ENCODE measurements at places on chromosomes 4 and X.
A peak's percentile ranks its signal among the peaks of the same experiment; 100 is the strongest.

- DNase-seq: no peak
These were observed 60.4 kb upstream of the IRF2 start for GRCh38 chr4:184534511-184535391.

DNA sequence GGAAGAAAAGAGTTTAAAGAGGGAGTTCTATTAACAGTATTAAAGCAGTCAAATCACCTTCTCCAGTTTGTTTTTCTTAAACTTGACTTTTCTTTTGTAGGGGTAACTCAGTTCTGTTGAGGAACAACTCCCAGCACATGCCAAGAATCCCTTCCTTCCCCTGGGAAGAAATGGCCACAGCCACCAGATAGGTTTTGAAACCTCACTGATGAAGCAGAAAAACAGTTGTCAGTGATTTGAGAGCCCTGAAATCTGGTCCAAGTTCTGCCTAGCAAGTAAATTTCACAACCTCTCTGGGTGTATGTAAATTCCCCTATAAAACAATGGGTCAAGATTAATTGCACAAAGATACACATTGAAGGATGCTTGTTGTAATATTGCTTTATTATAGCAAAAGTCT is 167.1 kb downstream of the DHX15 start:
- DNase-seq: no peak

DNA sequence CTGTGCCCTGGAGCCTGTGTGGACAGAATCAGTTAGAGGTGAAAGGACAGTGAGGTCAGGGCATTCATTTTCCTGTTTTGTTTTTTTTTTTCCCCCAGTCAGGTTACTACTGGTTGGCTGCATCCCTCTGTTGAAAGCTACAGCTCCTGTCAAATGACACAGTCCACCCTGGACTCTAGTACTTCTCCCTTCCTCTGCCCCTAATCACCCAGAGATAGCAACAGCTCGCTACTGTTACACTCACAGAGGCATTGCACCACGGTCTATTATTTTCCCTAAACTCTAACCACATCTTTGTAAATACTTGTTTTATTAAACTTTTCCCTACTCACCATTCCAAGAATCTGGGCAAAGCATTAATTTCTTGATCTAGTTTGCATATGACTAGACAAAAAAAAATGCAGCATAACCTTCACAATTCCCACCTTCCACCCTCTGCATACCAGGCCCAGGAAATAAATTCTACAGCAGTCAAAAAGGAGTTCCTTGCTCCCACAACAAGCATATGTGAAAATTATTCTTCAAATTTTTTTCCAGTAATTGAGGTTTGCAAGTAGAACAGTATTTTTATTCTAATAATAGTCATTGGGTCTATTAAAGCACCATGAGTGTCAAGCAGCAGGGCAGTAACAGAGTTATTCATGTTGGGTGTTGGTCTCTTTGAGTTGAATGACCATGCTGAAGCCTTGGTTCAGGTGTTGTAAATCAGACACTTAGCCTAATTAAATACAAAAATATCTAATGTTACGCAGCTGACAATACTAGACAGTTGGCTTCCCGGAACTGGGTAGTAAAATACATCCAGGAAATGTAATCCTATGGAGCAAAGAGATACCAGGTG is 329.2 kb downstream of the INPP4B start:
- DNase-seq: no peak

DNA sequence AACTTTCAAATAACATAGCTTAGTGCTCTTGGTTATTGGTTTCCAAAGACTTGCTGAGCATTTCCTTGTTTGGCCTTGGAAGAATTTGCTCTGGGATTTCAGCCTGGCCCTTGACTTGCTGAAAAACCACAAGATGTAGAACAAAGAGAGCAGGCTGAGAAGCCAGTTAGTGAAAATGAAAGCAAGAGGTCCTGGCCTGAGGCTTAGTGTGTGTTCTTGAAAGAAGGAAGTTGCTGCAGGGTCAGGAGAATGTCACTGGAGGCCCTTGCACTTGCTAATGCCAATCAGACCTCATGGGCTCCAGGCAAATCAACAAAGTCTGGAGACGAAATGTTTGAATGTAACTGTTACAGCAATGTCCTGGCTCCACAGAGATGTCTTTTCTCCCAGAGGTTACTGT is 79.4 kb downstream of the SYNPO2 start:
- DNase-seq: peak; percentile 21

DNA sequence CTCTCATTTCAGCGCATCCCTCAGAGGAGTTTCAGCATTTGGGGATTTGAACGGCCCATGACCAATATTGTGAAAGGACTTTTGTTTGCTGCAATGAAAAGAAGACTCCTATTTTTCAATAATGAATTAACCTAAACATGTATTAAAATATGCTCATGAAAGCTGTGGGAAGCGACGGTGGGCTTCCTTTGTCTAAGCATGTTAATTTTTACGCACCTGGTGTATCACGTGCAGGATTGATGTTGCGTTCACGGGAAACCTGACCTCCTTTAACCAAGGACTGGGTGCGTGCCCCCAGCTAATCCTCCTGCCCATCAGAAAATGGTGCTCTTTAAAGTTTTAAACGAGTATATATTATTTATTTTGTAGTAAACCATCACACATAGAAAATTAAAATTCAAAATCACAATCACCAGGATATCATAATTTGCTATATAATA is 590 bp upstream of the CCDC110 start:
- DNase-seq: no peak

- DNase-seq: no peak
These were observed 469.2 kb upstream of the DIPK2B start for GRCh38 chrX:45669715-45670340.

DNA sequence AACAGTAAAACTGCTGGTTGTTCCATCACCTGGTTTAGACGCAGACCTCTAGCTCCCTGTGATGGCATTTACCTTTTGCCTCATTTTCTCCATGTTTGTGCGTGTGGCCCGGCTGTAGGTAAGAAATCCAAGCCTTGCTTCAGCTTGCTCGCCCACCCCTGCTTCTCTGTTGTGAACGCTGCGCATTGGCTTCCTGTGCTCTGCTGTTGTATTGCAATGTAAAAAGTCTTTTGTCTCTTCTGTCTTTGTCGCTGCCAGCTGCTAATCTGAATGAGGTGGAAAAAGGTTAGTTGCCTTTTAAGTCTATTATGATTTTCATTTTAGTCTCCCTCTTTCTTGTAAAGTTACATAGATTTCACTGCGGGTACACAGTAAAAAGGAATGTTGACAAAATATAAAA is 127.3 kb upstream of the PACRGL start:
- DNase-seq: no peak

DNA sequence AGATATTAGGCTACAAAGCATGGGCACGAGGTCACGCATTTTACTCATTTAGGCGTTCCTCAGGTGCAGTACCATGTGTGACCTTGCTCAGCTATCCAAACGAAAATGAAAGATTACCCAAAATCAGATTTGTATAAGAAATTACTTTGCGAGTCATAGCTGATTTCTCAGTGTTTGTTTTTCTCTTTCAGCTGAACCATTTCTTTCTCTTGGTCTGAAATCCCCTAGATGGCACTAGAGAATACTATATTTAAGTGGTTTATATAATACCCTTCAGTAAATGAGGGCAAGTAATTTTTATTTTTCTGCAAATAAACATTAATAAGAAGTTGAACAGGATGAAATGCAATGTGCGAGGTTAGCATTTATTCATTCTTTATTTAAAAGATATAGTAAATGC is 496.6 kb downstream of the STIM2 start:
- peak; percentile 17 for DNase-seq

DNA sequence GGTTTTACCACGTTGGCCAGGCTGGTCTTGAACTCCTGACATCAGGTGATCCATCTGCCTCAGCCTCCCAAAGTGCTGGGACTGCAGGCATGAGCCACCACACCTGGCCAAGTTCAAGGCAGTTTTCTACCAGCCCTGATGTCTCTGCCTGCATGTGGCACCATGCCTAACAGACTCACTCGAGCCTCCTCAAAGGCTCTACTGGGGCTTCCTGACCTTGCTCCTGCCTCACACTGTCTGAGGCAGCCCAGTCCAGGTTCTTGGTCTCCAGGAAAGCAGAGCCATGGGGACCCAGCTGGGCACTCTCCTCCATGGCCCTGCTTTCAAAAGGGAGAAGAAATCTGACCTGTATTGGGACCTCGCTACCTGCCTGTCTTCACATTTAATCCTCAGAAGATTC is 286.9 kb downstream of the EVC2 start:
- DNase-seq: no peak

DNA sequence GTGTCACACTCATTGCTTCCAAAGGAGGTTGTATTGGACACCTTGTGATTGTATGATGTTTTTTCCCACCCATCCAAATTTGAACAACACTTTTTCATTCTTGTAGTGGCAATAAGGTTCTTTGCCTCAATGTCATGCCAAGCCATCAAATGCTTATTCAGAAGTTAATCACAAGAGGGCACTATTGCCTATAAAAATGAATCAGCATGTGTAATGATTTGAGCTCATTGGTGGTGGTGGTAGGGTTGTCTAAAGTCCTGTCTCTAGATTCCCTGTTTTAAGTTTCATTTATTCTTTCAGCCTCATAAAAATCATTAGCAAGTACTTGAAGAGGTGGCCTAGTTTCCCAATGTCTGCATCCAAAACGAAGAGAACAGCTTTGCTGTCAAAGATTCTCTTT is 37.0 kb downstream of the IRS4 start:
- peak; percentile 41 for DNase-seq

- no peak for DNase-seq
These were observed 167.5 kb downstream of the PRKX start for GRCh38 chrX:3545901-3546300.

DNA sequence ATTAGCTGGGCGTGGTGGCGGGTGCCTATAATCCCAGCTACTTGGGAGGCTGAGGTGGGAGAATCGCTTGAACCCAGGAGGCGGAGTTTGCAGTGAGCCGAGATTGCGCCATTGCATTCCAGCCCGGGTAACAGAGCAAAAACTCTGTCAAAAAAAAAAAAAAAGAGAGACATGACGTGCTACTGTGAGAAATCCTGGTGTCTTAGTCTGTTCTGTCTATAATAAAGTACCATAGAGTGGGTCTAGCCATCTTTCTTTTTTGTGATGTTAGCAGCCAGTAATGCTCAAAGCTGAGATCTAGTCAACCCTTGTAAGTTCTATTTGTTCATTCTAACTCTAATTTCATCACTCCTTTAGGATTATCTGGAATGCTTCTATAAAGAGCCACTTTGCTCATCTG is 38.9 kb downstream of the CLDN34 start:
- no peak for DNase-seq

DNA sequence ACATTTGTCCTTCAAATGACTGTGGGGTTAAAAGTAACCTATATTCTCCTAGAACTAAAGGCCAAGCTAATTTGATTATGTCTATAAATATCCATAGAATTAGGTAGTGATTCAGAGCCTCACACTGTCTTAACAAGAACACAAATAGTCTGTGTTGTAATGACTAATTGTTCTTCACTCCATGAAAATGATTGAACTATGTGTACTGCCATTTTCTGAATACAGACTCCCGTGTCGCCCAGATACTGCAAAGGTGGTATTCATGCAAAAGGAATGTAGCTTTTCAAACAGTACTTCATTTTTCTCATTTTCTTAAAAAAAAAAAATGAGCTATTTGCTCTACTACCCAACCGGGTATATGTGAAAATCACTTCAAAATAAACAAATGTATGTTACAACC is 11.3 kb upstream of the PHKA2 start:
- no peak for DNase-seq

- no peak for DNase-seq
These were observed 6.3 kb downstream of the ALG13 start for GRCh38 chrX:111687305-111687704.

- no peak for DNase-seq
These were observed 351.4 kb upstream of the GATB start for GRCh38 chr4:152112190-152112589.

DNA sequence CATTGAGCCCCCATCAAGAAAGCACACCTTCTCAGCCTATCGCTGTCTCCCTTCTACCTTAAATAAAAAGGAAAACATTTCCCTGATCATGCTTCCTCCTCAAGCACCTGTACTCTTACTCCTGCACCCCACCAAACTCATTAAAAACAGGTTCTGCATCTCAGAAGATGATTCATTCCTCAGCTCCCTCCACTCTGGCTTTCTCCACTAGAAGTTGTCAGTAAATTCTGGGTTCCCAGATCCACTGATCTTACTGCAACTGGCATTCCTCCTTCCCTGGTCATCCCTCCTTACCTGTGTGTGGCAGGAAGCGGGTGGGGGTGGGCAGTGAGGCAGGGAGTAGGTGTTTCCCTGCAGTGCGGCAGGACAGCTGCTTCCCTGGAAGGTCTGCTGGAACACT is 108.8 kb downstream of the GPR143 start:
- DNase-seq: no peak

DNA sequence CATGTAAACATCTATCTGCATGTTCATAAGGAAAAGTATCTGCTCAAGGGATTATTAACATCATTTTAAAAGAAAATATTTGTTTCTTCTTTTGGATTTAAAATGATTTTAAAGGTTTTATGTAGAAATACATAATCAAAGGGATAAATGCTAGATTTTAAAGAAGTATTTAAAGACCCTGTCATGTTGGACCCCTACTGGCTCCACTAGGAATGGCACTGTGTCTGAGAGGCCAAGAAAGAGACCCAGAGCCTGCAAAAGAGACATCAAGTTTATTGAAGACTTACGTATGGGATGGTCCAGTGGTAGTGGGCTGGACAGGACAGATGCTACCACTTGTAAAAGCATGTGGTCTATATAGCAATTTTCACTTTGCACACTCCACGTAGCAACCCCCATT is 78.7 kb upstream of the PCDH18 start:
- no peak for DNase-seq

DNA sequence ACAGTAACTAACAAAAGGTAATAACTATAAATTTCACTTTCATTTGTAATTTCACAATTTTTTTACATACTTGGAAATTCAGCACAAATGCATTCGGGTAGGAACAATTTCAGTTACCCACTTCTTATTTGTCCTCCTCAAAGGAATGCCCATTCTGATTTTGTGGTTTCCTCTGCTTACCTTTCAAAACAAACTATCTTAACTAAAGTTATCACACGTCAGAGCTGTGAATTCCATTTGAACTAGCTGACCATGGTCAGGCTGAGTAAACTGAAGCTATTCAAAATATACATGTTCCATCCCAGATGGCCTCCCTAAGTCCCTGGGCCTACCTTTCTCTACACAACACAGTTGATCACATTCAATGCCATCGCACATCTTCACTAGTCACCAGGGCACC is 4.5 kb downstream of the CTPS2 start:
- no peak for DNase-seq

DNA sequence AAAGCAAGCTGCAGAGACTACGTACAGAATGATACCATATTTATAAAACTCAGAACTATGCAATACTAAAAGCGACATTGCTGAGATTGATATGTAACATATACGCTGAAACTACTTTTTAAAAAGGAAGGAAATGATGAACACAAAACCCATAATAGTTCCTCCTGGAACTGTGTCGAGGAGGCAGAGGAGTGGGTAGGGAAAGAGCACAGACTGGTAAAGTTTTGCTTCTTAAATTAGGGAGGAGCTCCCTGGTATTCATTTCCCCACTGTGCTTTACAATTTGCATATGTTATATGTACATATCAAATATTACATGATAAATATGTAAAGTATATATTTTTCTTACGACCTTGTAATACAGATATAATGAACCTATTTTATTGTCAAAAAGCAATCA is 13.9 kb downstream of the UFSP2 start:
- no peak for DNase-seq

- no peak for DNase-seq
These were observed 252.6 kb downstream of the BANK1 start for GRCh38 chr4:102042871-102043802.

- no peak for DNase-seq
These were observed 574.7 kb downstream of the PCDH7 start for GRCh38 chr4:31294655-31295480.

GRCh38 chr4:173365359-173365996 is 5.3 kb upstream of the SAP30 start:
- DNase-seq: no peak

Data from SW480 (cell line).